ENCODE measurements at places on chromosomes 16 and 17.

GRCh38 chr17:79925242-79925957 is 86.2 kb upstream of the CBX4 start:
- no peak for DNase-seq

DNA sequence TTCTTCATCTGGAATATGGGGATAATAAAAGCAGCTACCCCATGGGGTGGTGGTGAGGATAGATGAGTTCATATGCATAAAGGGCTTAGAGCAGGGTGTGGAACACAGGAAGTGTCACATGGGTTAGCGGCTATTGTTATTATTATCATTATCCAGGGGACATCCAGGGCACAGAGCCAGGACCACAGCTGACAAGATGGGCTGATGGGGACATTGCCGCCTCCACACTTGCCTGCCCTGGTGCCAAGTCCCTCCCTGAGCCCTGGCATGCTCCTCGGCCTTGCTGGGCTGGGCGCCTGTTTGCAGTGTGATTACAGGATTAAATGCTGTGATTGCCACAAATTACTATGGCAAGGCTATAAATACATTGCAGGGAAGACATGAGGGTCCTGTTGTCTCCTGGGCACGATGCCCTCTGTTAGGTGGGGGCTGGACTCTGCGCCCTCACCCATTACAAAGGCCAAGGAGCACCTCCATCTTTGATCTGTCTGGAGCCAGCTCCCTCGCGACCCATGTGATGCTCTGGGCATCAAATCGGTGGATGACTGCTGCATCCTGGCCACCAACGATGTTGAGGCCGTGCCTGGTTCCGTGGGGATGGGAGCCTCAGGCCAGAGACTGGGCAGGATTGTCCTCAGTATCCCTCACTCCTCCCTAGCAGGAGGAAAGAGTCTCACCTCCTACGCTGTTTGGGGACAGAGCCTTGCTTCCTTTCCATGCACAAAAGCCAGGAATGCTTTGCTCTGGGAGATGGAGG is 43.2 kb downstream of the PIMREG start:
- DNase-seq: no peak

DNA sequence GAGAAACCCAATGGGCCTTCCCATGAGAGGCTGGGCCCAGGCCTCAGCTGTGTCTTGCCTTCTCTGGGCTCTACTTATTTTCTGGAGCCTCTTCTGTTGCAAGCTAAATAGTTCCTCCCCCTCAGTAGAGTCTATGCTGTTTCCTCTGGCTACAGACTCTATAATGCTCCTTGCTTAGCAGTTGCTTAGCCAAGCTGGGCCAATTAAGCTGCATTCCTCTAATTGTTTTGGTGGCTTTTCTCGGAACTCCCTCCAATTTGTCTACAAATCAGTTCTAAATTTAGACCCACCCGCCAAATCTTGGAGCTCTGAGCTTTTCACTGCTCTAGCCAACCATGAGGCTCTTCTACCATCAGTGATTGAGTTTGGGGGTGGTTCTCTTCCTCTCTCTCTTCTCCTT is 302.7 kb upstream of the ASIC2 start:
- no peak for DNase-seq

- no peak for DNase-seq
Measured at GRCh38 chr17:38605841-38606645, at the start of gene SRCIN1. TSS of gene SRCIN1 (minus strand) at chr17:38605952. CDS start at chr17:38605705, 247 bp downstream.

GRCh38 chr16:85040685-85041084 is 13.1 kb downstream of the KIAA0513 start:
- DNase-seq: no peak

- DNase-seq: no peak
Measured at GRCh38 chr17:60744355-60744966, 66.8 kb downstream of the BCAS3 start.

DNA sequence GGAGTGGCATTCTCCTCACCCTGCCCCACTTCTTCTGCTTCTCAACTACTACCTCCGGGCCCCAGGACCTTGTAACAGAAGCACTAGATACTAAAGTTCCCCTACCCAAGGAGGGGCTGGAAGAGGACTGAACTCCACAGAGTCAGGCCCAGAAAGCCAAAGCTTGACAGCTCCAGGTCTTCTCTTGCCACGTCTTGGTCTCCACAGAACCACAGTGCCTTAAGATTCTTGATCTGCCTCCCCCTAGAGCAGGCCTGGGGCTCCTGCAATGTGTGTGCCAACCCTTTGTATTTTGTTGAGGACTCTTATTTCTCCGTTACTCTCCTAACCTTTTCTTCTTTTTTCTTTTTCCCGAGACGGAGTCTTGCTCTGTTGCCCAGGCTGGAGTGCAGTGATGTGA is 4.0 kb downstream of the SLC16A13 start:
- no peak for DNase-seq

DNA sequence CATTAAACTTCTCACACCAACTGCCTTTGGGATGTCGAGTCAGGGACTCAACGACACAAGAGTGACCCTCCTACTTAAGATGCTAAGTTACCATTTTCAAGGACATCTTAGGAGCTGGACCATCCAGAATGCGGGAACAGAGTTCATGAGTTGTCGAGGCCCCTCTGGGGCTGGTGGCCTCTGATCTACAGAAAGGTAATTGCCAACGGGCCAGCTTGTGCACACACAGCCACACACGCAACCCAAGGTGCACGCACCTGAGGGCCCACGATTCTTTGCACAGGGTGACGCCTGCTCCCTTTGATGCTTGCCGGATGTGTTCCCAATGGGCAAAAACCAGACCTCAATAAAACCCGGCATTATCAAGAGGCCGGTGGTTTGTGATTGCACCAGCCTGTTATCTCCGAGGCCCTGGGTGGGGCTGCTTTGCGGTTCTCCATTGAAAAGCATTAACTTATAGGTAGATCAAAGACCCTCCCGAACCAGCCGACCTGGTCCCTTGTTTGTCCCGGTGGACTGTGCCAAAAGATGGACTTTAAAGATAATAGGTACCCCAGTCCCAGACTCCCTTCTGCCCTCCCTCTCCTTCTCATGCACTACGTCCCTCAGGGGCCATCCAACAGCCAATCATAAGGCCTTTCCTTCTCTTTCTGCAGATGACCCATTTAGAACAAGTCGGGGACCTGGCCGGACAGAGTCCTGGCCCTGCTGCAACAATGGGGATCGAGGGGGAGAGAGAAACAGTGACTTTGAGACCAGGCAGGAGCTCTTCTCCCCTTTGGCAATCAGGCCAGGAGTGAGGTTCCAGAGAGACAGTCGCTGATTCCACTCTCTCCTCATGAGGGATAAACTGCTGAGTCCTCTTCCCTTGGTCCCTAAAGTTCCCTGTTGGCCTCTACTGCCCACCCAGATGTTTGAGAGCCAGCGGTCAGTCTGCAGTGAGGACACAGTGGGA is 292.5 kb downstream of the SOX9 start:
- no peak for DNase-seq

GRCh38 chr17:47066095-47066494 is 87.0 kb upstream of the RPRML start:
- DNase-seq: no peak

- DNase-seq: no peak
Measured at GRCh38 chr17:5747964-5748363, 163.7 kb upstream of the NLRP1 start.

- DNase-seq: no peak
Measured at GRCh38 chr17:1713878-1714426, 3.8 kb upstream of the TLCD2 start.

GRCh38 chr17:50063561-50064252 is 7.8 kb downstream of the ITGA3 start:
- no peak for DNase-seq

- DNase-seq: no peak
Measured at GRCh38 chr17:4598776-4599504, 14.6 kb downstream of the SMTNL2 start.

DNA sequence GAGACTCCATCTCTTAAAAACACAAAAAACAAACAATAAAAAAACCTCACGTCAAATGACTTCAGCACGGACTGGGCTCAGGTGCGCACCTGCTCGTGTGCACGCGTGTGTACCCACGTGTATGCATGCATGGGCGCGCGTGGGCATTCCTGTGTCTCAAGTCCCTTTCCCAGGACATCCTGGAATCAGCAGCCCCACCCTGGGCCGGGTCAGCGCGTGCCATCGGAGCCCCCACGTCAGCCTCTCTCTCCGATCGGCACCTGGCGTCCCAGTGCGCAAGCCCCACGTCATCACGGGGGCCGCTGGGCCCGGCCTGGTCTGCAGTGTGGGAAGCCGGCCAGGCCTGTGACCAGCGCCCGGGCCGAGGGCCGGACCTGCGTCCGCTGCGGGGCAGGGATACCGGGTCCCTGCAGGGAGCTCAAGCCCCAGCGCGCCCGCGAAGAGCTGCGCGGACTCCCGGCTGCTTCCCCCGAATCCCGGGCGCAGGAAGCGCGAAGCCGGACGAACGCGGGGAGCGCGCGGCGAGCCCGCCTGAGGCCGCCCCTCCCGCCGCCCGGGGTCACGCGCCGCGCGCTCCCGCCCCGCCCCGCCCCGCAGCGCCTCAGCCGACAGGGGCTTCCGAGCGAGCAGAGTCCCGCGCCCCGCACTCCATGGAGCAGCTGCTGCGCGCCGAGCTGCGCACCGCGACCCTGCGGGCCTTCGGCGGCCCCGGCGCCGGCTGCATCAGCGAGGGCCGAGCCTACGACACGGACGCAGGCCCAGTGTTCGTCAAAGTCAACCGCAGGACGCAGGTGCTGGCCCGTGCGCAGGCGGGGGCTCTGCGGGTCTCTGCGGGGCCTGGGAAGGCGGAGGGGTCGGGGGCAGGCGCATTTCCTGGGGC is at the start of gene FN3K:
FN3K (plus strand) TSS at position 629 of the 880 bp plus-strand sequence; CDS start at position 651, 22 bp downstream.
- no peak for DNase-seq

DNA sequence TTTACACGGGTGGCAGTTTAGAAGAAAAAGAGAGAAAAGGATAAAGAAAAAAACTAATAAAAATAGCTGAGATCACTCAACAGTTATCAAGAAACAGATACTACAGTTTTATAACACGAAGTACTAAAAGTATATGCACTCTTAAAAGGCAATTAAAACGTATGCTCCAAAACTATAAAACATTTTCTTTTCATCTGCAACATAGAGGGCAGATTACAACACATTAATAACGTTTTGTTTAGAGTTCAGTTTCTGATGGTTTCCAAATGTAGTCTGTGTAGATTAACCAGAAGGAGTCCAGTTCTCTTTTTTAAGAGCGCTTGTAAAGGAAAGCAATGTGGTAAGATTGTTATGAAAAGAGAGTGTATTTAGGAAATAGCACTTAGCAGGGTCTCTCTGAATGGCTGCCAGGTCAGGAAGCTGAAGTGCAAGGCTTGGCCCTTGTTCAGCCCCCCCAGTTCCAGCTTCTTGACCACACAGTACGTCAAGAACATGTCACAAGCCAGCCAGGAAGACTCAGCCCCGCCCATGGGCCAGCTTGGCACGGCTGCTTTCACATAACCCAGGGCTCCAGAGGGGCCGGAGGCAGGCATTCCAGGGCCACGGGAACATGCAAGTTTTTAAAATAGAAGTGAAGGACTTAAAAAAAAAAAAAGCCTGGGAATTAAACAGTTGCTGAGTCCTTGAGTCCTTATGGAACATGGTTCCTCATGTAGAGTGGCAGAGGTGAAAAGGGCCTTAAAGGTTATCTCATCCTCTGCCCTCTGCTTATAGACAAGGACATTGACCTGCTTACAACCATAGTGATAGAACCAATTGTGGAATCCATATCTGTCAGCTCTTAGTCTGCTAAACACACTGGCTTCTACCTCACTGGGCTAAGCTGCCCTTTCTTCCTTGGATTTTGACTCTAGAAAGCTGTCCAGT is 147.4 kb upstream of the TBX2 start:
- no peak for DNase-seq

- DNase-seq: no peak
Measured at GRCh38 chr16:79839466-79840341, 239.2 kb upstream of the MAF start.

- no peak for DNase-seq
Measured at GRCh38 chr16:75262800-75263127, 11.3 kb upstream of the BCAR1 start.

DNA sequence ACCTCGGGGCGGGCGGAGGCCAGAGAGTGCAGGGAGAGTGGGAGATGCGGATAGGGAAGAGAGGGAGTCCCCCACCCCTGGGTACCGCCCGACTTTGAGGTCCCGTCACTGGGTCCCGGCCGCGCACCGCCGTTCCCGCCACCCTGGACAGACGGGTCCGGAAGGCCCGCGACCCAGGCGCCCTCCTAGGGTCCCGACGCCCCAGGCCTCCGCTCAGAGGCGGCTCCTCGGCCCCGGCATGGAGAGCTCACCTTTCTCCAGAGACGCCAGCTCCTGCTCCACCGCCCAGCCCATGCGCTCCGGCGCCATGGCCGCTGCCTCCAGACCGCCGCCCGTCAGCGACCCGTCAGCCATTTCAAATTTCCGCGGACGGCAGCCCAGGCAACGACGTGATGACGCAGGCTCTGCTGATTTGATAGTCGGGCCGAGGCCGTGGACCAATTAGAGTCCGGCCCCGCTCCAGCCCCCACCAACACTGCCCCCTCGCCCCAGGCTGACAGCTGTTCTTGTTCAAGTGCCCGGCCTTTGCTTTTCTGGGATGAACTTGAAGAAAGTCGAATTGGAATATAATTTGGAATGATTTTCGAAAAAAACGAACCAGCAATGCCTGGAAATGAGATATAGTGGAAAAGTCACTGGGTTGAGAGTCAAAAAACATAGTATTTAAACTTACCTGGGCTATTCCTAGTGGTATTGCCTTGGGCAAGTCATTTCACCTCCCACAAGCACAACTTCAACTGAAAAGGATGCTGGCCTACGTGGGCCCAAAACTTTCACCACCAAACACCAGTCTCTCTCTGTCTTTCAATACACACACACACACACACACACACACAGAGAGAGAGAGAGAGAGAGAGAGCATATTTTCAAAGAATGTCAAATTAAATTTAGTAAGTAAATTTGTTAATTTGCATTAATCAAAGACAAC is at the start of gene SHCBP1:
SHCBP1 (minus strand) TSS at position 374 of the 928 bp plus-strand sequence; CDS start at position 354, 20 bp downstream.
- no peak for DNase-seq

DNA sequence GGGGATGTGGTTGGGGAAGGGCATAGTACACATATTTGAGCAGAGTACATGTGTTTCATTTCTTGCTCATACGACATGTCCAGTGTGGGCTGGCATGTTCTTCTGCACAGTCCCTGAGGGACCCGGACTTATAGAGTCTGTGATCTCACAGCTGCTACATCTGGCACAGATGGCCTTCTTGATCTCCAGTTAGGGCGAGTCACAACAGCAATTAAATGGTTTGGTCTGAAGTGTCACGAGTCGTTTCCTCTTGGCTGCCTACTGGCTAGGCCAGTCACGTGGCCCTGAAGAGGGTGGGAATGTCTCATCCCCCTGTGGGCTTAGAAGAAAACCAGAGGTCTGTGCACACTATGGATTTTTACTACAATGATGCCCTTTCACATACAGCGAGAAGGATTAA is 443.6 kb downstream of the WWOX start:
- DNase-seq: no peak

GRCh38 chr17:74244548-74244947 is 29.5 kb upstream of the DNAI2 start:
- DNase-seq: no peak

DNA sequence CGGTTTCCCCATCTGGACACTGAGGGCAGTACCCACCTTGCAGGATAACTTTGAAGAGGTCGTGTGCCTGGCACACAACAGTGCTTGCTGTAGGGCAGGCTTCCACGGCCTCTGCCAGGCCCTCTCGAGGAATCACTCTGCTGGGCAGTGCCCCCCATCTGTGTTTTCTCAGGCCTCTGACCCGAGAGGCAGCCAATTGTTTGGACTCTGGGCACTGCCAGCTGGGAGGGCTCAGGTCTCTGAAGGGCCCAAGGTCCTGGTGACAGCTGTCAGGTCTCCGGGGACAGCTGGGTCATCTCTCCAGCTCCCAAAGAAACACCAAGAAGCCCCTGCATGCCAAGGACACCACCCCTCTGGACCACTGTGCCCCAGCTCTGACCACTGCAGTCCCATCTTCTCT is 1.0 kb upstream of the RAB26 start:
- no peak for DNase-seq
